ENCODE measurements at places on chromosomes 13 and 19.
A peak's percentile ranks its signal among the peaks of the same experiment; 100 is the strongest.

- DNase-seq: peak; percentile 37
Measured at GRCh38 chr19:17590866-17591265, 35.4 kb downstream of the COLGALT1 start.

- no peak for DNase-seq
Measured at GRCh38 chr13:105565136-105565727, 970.2 kb downstream of the EFNB2 start.

GRCh38 chr19:53394522-53394973, 401 bp upstream of the ZNF765 start:
- DNase-seq: no peak

DNA sequence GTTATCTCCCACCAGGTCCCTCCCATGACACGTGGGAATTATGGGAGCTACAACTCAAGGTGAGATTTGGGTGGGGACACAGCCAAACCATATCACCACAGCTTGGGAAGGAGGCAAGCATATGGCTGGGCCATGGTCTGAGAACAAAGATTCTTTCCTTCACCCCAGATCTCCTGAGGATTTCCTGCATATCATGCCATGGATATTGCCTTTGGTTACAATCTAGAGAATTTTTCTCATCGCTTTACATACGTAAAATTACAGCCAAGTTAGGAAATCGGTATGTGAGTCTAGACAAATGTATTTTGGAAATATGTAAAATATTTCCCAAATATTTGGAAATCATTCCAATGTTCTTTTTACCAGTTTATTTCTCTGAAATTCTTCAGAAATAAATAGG, 398.3 kb downstream of the RFC3 start:
- no peak for DNase-seq

- no peak for DNase-seq
Measured at GRCh38 chr13:106533943-106534638, 1.4 kb downstream of the EFNB2 start.

- no peak for DNase-seq
Measured at GRCh38 chr13:59413126-59413525, 750.6 kb downstream of the DIAPH3 start.

DNA sequence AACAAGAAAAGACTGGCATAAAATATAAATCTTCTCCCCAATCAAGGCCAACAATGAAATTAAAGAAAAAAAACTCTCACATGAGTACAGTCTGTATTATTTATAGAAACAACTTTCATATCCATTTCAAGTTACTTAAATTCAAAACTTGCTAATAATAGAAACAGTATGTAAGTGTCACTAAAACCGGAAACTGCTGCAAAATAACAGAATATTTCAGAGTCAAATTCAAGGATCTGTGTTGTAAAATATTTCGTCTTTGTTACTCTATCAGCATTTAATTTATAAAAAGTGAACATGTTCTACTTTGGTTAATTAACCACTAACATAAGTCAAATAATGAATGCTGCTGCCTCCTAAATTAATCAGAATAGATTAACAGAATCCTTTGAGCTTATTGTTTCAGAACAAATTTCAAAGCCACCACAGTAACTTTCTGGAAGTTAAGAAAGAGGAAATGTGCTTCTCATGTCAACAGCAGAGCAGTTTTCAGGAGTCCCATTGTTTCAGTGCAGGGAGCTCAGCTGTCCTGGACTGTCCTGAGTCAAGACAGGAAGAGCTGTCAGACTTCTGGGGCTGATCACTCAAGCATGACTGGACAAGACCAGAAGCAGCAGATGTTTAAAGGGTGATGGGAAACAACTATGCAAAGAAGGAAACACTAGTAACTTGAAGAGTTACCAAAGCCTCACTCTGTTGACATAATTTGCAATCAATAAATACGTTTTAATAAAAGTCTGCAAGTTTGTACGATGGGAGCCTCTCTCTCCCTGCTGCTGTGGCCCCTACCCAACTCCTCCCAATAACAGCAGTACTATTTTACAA, 76.9 kb downstream of the FOXO1 start:
- no peak for DNase-seq

GRCh38 chr13:75907044-75907443, 270.9 kb downstream of the LMO7 start:
- no peak for DNase-seq

DNA sequence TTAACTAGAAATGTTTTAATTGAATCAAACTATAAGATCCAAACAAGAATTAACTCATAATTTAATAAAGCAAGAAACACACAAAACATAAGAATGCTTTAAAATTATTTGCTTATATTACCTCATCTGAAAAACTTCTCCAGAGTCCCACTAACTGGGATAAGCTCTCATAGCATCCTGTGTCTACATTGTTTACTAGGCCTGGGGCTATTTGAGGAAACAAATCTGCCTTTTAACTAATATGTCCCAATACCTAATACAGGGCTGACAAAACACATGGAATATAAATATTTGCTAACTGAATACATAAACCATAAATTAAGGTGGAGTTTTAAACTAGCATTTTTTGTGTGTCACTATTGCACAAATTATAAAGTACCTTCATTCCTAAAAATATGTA, 1399.8 kb upstream of the SLC10A2 start:
- DNase-seq: no peak

GRCh38 chr13:78139765-78140164, 221.1 kb upstream of the EDNRB start:
- DNase-seq: no peak

- no peak for DNase-seq
Measured at GRCh38 chr13:79866436-79866835, 385.5 kb downstream of the NDFIP2 start.

DNA sequence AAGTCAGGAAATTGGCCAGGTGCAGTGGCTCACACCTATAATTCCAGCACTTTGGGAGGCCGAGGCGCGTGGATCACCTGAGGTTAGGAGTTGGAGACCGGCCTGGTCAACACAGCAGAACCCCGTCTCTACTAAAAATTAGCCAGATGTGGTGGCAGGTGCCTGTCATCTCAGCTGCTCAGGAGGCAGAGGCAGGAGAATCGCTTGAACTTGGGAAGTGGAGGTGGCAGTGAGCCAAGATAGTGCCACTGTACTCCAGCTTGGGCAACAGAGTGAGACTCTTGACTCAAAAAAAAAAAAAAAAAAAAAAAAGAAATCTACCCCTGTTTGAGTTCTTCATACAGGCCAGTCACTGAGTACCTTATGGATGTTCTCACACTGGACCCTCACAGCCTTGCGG, 42.0 kb downstream of the SLC15A1 start:
- DNase-seq: no peak

DNA sequence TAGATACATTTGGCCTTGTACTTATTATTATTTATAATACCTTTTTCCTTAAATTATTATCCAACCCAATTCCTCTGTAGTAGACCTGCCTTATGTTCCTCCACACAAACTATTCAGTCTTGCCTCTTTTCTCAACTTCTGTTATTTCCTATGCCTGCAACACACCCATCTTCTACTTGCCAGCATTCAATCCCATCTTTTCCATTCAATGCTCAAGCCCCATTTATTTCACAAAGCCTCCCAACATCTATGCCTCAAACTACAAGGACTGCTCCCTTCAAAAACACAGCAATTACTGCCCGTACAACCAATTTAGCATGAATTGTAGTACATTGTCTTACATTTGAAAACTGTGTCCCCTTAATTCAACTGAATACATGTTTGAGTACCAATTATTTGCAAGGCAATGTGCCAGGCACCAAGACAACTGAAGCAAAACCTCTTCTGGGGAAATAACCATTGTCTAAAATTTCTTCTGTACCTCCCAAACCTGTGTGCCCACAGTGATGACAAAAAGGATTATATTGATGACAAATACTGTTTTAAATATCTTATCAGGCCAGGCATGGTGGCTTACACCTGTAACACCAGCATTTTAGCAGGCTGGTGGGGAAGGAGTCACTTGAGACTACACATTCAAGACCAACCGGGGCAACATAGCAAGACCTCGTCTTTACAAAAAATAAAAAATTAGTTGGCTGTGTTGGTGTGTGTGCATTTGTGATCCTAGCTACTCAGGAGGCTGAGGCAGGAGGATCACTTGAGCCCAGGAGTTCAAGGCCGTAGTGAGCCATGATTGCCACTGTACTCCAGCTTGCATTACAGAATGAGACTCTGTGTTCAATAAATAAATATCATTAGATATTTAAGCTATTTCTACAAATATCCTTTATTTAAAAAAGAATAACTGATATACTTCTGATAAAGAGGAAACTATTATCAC, 35.1 kb downstream of the ELF1 start:
- DNase-seq: no peak

GRCh38 chr13:99471221-99472121, 29.8 kb upstream of the TM9SF2 start:
- DNase-seq: no peak

- DNase-seq: peak; percentile 77
Measured at GRCh38 chr13:20495087-20496023, 30.3 kb downstream of the CRYL1 start.

DNA sequence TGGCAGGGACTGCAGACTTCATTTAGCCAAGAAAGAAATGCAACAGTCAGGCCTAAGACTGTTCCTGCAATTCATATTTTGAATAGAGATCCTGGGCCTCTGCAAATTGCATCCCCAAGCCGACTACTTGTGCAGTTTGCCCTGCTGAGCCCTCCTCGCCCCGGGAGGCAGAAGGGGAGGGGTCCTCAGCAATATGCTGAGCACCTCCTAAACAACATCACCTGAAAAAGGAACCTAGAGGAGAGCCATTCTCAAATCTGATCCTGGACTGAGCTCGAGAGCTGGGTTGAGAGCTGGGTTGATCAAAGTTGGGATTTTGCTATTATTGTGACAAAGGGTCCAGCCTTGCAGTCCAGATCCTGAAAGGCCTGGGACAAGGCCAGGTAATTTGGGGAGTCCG, 129.8 kb downstream of the STK24 start:
- no peak for DNase-seq

DNA sequence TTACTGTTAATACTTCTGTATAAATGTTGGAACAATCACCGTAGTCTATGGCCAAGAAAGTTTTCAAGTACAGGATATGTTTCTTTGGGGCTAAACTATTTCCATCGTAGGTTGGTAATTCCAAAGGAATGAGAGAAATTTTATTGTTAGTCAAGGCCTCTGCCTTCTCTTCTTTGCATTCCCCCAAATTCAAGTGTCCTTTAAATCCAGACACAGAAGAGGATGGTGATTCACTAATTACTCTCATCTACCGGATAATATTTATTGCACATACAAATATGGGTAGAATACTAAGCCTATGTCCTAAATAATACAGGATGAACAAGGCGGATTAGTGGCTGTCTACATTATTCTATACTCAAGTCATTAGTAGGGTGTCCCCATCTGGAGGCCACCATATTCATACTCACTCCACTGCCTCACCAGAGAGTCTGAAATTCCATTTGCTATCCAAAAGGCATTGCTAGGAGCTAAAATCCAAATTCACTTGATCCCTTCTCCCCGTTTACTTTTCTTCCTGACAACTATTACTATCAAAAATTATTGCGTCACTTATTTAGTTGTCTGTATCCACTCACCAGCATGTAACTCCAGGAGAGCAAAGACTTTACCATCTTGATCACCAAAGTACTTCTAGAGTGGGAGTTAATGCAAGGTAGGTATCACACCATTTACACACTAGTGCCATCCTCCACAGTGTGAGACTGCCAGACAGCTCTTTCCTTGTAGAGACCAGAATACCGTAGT, 82.4 kb upstream of the SGCG start:
- no peak for DNase-seq

- peak; percentile 41 for DNase-seq
Measured at GRCh38 chr19:49591731-49592485, 926 bp downstream of the PRR12 start.

GRCh38 chr19:41939861-41940730, 11.8 kb upstream of the ERFL start:
- no peak for DNase-seq

DNA sequence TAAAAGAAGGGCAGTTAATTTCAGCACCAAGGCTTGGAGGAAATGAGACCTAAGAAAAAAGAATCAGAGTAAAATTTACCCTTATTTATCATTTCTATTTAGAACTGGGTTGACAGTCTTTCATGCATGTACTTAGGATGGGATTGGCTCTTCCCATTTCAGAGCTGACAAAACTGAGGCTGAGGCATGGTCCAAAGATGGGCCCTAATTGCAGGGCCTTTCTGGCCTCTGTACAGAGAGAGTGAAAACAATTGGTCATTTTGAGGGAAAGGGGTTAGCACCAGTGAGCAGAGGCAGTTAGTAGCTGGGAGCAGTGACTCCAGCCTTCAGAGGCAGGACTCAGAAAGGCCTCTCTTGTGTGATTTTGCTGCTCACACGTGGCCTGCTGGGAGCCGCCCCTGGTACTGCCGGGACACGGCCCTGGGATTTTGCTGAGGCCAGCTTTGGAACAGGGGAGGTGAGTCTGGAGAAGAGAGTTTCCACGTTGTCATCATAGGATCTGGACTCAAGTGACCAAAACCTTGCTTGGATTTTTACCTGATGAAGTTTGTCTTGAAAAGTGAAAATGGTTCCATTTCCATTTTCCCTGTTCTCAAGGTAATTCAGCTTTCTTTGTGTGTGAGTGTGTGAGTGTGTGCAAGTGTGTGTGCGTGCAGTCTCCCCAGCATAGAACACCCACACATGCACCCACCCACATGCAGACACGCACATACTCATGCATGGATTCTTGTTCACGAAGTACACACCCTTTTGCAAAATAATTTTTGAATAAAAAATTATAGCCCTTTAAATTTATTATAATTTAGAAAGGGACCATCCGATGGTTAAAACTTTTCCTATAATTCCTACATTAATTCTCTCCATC, at the start of gene ZNF536:
ZNF536 (plus strand) TSS at position 425 of the 865 bp plus-strand sequence. CDS start 71,179 bp downstream, outside the sequence.
- no peak for DNase-seq

DNA sequence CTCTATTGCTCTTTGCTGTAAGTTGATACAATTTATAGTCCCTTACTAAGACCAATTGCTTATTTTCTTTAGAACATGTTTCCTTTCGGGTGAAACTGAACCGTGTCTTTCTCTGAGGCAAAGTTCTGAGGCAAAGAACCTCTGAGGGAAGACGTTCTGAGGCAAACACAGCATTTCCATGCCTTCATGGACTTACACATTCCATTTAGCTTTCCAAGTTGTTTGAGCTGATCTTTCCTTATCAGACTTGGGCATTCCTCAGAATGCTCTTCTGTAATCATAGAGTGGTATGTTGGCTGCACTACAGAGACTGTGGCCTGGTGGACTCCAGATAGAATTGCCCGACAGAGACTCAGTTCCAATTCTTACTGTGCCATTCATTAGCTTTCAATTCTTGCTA, 579.1 kb downstream of the KCTD12 start:
- no peak for DNase-seq

GRCh38 chr13:69856331-69856730, 251.3 kb upstream of the ATXN8OS start:
- no peak for DNase-seq

DNA sequence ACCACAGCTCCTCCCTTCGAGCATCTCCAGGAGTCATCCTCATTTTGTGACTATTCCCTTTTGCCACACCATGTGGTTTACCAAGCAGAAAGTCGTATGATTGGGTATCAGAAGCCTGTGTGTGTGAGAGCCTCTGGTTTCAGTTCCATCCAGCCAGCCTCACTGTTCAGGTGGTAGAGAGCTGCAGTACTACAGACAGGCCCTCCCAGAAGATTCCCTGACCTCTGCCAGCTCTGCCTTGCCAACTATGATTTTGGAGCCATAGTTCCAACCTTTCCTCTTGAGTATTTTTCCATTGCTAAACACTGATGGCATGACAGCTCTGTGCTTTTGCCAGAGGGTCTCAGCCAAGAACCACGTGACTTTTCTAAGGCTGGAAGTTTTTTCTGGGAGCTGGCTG, 82.5 kb downstream of the DHRS12 start:
- no peak for DNase-seq
